ENCODE measurements at places on chromosomes 6 and 20.

GRCh38 chr6:10516953-10517352, 4.2 kb upstream of the GCNT2 start:
- no peak for DNase-seq

DNA sequence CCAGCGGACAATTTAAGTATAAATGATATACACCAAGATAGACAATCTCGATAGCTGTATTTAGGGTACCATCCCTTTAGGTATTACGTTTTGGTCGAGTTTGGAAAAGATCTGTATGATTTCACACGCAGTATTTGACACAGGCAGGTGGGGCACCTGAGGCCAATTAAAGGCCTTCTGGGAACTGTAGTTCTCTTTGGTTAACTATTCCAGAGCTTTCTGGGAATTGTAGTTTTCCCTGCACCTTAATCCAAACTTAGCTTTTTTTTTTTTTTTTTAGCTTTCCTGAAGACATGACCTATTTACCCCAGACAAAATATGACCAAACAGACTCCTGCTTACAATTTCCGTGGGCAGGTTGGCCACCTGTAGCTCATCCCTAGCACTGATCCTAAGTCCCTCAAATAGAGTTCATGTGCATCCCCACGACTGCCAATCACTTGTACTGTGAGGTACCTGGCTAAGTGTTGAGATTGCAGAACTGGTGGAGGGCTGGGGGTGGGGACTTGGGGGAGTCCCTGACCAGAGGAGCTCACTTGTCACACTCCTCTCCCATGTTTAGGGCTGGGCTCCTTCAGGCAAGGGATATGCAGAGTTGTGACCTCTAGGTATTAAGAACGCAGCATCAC, 999 bp upstream of the EHMT2 start:
- no peak for DNase-seq

DNA sequence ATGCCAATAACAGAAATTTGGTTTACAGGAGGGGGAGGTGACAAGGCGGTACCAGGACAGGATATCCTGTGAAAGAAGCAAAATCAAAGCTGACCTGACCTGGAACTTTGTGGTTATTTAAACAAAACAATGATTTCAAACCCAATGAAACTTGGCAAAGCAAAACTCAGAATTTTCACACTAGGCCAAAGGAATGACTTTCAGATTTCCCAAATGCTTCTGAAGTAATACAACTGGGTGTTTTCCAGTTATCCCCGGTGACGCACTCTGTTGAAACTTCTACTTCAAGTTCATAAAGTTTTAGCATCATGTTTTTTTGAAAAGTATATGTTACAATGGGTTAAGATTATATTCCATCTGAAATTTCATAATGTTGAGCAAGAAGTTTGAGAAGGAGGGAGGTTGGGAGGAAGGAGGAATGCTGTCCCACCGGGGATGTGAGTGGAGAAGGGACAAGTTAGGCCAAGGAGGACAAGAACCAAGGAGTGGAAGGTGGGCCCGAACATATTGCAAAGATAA, 78.1 kb upstream of the TRAF3IP2 start:
- no peak for DNase-seq

DNA sequence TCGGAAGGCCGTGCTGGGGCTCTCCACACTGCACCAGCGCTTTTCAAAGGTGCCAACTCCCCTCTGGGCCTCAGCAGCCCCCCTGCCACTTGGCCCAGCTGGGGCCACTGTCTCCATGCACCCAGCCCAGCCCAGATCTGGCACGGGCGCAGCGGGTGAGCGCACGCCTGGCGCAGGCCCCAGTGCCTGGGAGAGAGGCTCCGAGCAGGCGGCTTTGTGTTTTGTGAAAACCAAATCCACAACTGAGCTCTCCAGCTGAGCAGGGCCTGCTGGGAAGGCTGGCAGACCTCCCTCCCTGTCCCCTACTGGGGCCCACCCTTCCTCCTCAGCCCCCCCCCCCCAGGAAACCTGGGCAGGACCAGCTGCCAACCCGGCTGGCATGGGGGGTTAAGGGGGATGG, 17.0 kb downstream of the MDGA1 start:
- no peak for DNase-seq

DNA sequence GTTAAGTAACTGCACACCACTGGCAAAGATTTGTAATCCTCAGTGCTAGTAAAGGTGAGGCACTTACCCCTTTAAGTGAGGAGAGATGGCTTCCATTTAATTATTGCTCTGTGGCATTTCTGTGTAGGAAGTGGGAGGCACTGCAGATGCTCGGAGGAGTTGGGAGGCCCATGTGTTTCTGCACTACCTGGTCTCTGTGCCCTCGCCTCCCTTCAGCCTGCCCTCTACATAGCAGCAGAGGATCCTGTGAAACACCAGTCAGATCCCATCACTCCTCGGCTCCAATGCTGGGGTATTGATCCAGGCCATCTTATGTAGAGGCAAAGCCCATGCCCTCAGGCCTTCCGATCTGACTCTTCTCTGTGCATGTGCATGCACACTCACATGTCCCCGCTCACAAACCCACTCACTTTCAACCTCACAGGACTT, 67.0 kb downstream of the SLX4IP start:
- DNase-seq: peak; percentile 35

DNA sequence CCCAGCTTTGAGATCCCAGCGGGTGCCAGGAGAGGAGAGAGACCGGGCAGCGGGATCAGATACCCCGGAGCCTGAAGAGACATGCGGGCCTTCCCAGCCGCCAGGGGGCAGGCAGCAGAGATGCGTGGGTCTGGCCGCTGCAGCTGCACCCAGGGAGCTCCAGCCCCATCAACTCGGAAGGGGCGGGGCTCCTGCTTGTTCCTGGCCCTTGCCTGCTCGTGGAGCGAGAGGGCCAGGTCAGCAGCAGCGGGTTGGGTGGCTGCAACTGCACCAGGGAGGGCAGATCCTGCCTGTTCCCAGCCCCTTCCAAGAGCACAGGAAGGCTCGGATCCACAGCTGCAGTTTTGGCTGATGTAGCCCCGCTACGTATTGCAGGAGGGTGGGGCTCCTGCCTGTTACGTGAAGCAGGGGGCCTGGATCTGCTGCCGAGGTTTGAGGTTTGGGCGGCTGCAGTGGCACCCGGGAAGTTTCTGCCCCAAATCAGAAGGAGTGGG, 532.8 kb downstream of the RFPL4B start:
- DNase-seq: no peak

DNA sequence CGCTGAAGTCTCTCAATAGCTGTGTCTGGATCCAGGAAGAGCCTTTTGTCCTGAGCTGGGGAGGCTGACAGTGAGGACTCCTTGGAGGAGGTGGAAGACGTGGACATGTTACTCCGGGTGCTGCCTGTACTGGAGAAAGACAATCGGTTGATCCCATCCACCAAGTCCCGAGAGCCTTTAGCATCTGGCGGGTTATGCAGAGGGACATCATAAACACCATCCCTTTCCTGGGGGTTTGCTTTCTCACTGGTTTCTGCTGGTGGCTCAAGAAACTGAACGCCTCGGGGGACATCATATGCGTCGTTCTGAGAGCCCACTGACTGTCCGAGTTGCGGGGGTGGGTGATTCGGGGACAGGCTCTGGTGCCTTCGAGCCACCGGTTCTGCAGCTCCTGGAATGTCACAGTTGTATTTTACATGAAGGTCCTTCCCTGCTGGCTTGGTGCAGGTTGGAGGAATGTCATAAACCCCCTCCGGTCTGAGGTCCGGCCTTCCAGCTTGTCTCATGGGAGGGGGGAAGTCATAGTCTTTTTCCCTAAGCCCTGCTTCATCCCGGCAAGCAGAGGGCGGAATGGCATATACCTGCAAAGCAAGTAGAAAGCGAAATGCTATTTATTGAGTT, 41.7 kb downstream of the NEDD9 start:
- no peak for DNase-seq

DNA sequence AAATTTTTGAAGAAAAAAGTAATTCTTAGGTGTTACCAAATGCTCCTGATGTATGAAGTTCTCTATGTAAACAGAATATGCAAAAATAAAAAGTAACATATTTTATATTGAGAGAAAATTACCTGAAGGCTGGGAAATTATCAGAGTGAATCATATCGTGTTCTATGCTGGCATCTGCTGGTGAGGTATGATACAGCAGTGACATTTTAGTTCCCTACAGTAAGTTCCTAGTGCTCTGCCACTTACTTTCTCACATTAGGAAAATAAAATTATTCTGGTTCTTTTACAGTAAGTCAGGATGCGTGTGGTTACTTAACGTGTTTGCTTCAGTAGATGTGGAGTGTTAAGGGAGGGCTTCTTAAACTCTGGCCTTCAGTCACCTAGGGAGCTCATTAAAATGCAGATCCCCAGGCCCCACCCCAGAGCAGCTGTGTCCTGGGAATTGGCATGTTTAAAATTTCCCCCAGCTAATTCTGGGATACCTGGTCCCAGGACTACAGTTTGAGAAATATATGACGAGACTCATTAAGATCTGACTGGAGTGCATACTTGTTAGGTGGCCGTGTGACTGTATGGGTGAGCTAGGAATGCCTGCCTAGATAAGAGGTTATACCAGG, 3.2 kb downstream of the ACTR5 start:
- peak; percentile 12 for DNase-seq

- no peak for DNase-seq
Measured at GRCh38 chr20:46541229-46541935, 9.1 kb downstream of the OCSTAMP start.

DNA sequence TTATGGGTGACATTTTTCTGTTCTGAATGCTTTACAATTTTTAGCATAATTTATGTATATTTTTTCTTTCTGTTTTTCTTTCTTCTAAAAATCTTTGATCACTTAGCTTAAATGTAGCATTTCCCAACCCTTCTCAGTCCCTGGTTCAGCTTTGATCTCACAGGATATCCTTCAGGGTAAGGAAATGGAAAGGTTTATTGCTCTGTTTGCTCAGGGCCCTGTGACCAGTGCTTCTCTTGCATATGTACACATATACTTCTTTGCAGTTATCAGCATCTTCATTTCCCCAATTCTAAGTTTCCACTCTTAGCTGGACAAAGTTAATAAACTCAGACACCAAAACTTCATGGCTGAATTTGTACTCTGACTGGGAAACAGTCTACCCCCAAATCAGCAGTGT, 30.6 kb downstream of the TMEM74B start:
- no peak for DNase-seq
